Activated T-cell treated with anti-CD3 and anti-CD28 coated beads, Interleukin-2, amount 50 U/mL, for 72 hours (primary cell): ENCODE measurements at places on chromosomes 3 and 15. TPM values are rescaled to one million over a fixed set of nuclear protein-coding genes. Genes with fewer than 3 reads are reported as not detected.

FGF12 gene
- not detected for total RNA-seq

DNA sequence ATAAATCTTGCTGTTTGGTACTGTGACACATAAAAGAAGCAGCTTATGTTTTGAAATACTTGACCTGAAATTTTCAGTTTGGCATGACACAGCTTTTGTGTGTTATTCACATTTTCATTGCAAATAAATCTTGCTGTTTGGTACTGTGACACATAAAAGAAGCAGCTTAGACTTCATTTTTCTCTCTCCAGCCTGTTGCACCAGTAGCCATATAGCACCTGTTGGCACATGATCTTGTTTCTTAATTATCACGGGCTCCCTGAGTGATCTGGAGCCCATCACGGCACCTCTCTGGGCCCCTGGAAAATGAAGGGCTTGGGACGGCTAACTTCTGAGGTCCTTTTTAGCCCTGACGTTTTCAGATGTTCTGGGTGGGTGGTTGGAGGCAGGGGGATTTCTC lies 77.4 kb upstream of the SLCO3A1 start:
- H3K27me3 ChIP-seq: peaks cover 5% of the 10 kb centered on the region
- DNase-seq: no peak
- no peak overlapping the region for H3K4me3 ChIP-seq
- no peaks in the 10 kb centered on the region for H3K36me3 ChIP-seq
- no peak overlapping the region for H3K27ac ChIP-seq
- H3K4me1 ChIP-seq: no peaks in the 10 kb centered on the region

DNA sequence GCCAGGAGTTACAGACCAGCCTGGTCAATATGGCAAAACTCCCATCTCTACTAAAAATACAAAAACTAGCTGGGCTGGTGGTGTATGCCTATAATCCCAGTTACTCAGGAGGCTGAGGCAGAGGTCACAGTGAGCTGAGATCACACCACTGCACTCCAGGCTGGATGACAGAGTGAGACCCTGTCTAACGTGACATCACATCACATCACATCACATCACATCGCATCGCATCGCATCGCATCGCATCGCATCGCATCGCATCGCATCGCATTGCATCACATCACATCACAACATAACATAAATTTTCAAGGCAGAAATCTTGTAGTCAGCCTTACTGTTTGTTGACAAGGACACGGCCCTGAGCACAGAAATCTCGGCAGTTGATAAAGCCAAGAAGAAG lies 44.4 kb downstream of the RBM6 start:
- no peak overlapping the region for H3K27ac ChIP-seq
- DNase-seq: no peak
- H3K36me3 ChIP-seq: peaks cover 3% of the 10 kb centered on the region
- H3K27me3 ChIP-seq: no peaks in the 10 kb centered on the region
- H3K4me3 ChIP-seq: no peak overlapping the region

- DNase-seq: peak; percentile 2
- H3K4me1 ChIP-seq: no peaks in the 10 kb centered on the region
- no peak overlapping the region for H3K4me3 ChIP-seq
- peaks cover 10% of the 10 kb centered on the region for H3K27me3 ChIP-seq
- no peak overlapping the region for H3K27ac ChIP-seq
Measured at GRCh38 chr3:170499562-170500156, 81.0 kb downstream of the CLDN11 start.
